Stimulated activated CD4-positive, alpha-beta T cell treated with anti-CD3 and anti-CD28 coated beads, TNF-alpha, amount 100 ng/mL, for 4 hours (primary cell): ENCODE measurements at places on chromosomes 4 and X.

DNA sequence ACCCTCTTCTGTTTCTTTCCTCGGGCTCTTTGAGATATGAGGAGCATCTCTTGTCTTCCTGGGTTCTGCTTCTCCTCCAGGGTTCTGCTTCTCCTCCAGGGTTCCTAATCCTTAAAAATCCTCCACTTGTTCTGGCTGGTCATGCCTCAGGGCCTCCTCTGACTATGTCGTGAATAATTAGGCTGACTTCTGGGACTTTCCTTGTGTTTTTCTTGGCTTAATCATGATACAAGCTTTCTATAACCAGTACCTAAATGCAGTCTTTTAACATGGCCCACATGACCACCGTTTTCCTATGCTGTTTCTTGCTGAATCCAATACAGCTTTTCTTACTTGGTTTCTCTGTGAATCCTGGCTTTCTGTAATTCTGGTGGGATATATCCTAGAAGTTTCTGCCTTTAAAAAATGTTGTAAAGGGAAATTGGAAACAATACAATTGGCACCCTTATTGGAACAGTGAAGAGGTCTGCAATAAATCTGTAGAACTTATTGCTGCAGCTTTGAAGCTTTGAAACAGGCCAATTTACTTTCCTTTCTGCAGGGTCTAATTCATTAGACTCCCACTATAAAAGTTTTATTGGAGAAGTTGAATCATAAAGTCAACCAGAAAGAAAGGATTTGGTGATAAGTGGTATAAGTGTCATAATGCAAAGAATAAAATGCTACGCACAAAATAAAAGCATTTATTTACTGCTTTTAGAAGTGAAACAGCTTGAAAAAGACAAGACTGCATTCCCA is 213.1 kb downstream of the UGT8 start:
- DNase-seq, result no peak

DNA sequence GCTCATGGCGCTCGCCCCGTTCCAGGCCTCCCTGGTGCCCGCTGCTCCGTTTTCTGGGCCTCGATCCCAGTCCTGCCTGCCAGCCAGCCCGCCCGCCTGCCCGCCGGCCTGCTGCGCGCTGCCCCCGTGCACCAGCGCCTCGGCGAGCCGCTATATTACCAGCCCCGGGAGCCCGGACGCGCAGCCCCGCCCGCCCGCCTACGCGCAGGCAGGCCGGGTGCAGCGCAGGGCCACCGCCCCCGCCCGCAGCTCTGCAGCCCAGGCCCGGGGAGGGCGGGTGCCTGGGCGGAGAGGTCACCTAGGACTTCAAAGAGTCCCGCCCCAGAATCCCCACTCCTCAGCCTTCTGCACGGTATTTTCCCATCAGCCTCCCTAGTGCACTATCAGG is at the start of gene MAOB:
Gene MAOB, minus strand, starts transcription at position 157 of the 388 bp plus-strand sequence. Its CDS starts 151 bp downstream, at position 6.
- DNase-seq, result no peak

- DNase-seq, result no peak
Observed at GRCh38 chrX:15512401-15512965, 11.9 kb downstream of the BMX start.

GRCh38 chr4:72427057-72427456 is 142.0 kb downstream of the ADAMTS3 start:
- DNase-seq, result no peak

GRCh38 chr4:134463771-134464170 is 262.2 kb upstream of the PABPC4L start:
- no peak for DNase-seq

GRCh38 chrX:108000751-108001150 is 18.6 kb upstream of the TEX13B start:
- no peak for DNase-seq

- DNase-seq, result no peak
Observed at GRCh38 chr4:119872371-119873016, 194.2 kb downstream of the MAD2L1 start.

DNA sequence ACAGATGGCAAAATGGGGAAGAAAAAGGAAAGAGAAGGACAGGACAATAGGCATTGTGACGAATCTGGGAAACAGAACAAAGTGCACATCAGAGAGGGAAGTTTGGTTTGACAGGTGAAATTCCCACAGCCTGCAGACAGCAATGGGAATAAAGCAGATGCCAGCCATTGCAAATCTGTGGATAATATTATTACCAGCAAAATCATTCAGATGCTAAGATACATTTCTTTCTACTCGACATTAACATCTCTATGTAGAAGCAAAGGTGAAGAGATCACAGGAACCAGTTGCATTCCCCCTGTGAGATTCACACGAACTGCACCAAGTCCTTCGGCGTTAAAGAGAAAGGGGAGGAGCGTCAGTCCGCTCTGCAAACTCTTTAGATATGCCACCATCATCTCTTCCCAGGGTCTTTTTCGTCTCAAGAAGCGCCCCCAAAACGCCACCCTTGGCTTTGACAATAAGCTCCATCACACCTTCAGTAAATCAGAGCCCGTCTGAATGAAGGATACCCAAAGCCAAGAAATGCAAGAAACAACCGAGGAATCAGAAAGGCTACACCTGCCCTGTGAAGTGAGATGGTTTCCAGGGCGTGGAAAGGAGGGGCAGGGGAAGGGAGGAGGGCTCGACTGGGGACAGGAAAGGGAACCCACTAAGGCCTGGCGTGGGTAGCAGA is 1.9 kb downstream of the NEUROG2 start:
- DNase-seq, result no peak

GRCh38 chrX:42149765-42150164 is 226.4 kb upstream of the CASK start:
- no peak for DNase-seq

DNA sequence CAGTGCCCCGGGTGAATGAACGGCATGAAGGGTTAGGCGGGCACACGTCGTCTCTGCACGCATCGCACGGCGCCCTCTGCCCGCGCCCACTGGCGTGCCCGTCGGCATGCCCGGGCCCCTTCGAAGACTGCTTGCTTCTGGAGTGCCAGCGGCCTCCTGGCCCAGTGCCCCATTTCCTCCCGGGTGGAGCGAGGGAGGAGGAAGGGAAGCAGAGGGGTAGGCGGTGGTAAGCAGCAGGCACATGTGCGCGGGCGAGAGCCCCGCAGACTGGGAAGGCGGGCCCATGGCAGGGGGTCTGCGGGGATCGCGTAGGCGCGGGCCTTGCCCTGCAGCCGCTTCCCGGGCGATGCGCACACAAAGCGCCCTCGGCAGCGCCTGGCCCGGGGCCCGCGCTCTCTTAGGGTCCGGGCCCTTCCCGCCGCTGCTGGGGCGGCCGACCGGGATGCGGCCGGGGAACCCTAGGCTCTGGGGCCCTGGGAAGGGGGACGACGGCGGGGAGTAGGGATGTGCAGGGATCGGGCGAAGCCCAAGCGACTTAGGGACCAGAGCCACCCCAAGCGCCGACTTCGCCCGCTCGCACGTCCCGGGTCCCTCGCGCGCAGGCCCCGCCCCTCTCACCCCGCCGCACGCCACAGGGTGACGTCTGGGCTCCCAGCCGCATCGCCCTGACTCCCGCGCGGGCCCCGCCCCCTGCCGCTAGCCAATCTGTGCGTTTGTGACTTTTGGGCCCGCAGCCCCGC is 866 bp upstream of the EMD start:
- no peak for DNase-seq

DNA sequence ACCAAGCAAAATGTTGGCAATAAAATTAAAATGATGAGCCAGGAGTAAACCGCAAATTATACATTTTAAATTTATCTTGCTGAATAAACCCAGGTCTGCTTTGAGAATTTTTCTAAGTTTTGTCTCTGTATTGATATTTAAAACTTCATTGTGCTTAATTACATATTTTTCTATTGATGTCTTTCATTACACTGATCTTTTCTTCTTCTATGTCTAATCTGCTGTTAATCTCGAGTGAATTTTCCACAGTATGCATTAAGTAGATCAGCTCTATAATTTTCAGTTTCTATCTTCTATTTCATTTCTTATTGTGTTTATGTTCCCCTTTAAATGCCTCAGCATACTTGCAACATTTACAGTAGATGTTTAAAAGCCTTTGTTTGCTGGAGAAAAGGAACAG is 918.7 kb downstream of the FAT4 start:
- no peak for DNase-seq

DNA sequence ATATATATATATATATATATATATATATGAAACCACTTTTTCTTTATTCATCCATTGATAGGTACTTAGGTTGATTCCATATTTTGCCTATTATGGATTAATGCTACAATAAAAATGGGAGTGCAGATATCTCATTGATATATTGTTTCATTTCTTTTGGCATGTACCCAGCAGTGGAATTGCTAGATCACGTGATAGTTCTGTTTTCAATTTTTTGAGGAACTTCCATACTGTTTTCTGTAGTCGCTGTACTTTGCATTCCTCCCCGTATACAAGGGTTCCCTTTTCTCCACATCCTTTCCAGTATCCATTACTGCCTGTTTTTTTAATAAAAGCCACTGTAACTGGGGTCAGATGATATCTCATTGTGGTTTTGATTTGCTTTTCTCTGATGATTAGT is 124.6 kb downstream of the GABRB1 start:
- no peak for DNase-seq

GRCh38 chr4:41451961-41452360 is 86.0 kb upstream of the LIMCH1 start:
- DNase-seq, result no peak

- no peak for DNase-seq
Observed at GRCh38 chrX:55702671-55703070, 14.9 kb upstream of the RRAGB start.

GRCh38 chrX:47579537-47579936 is 2.7 kb upstream of the TIMP1 start:
- no peak for DNase-seq

DNA sequence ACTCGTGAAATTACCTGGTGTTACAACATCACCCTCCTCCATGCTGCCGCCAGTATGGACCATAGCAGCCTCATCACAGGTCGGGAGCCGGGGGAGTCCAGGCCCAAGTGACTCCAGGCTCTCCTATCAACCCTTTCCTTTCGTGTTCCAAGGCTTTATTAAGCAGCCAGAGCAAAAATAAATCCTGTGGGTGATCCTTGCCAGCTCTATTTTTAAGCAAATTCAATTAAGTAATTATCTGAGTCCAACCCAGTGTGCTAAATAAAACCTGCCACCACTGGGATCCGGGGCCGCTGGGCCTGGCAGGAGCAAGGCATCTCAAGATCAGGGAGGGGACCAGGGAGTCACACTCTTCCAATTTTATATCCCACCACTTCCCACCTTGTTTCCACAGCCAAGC is 80.7 kb upstream of the PRPS1 start:
- DNase-seq, result no peak

- DNase-seq, result no peak
Observed at GRCh38 chrX:13468096-13468495, 101.3 kb upstream of the EGFL6 start.

GRCh38 chr4:106340774-106341173 is 24.4 kb downstream of the AIMP1 start:
- DNase-seq, result no peak

- DNase-seq, result no peak
Observed at GRCh38 chr4:172163215-172163614, 350.0 kb downstream of the GALNTL6 start.
